ENCODE measurements at places on chromosomes 4 and X.

DNA sequence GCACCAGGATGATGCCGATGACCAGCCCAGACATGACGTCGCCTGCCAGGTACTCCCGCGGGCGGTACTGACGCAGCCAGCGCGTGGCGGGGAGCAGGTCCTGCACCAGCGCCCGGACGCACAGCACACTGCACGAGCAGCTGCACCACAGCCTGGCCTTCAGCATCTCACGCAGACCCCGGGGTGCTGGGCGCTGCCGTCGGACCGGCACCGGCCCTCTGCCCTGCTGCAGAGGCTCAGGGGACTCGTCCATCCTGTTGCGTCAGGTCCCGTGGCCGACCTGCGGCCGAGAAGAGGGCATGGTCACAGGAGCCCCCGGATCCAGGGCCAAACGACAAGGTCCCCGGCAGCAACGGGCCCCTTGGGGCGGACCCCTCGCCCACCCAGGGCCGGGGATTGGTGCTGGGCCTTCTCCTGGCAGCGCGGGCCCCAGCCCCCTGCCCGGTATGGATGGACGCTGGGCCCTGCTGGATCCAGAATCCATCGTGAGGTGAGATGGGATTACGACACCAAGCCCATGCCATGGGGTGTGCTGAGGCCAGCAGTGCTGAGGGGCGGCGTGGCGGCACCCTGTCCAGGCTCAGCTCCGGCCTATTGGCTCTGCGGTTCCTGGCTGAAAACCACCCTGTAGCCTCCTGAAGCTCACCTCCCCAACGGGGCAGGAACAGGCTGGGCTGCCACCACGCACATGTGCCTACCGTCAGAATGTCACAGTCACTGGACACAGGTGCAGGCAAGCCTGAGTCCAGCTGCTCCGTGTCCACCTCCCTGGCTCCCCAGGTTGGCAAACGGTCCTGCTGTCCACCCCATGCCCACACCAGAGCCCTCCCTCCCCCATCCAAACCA, 1.5 kb downstream of the SLC26A1 start:
- DNase-seq = no peak

DNA sequence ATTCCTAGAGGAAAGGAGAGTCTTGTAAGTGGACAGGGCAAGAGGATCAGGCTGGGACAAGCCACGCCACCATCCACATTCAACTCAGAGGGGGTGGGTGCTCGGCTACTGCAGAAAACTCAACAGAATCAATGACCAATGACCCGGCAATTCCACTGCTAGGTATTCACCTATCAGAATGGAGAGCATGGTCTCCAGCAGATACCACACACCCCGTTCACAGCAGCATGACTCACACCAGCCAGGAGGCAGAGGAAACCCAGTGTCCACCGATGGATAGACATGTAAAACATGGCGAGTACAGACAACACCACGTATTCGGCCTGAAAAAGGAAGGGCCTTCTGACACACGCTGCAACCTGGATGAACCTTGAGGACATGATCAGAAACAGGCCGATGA, 175.9 kb downstream of the AFAP1 start:
- no peak for DNase-seq

- no peak for DNase-seq
These were observed 18.2 kb downstream of the NAAA start for GRCh38 chr4:75922588-75922987.

- DNase-seq = no peak
These were observed 12.3 kb upstream of the ADH5 start for GRCh38 chr4:99100876-99101275.

GRCh38 chr4:139177049-139177868, at the start of gene ELF2:
TSS of gene ELF2 (minus strand) at chr4:139177218. CDS start at chr4:139137701, 39,517 bp downstream.
- peak; percentile 67 for DNase-seq

DNA sequence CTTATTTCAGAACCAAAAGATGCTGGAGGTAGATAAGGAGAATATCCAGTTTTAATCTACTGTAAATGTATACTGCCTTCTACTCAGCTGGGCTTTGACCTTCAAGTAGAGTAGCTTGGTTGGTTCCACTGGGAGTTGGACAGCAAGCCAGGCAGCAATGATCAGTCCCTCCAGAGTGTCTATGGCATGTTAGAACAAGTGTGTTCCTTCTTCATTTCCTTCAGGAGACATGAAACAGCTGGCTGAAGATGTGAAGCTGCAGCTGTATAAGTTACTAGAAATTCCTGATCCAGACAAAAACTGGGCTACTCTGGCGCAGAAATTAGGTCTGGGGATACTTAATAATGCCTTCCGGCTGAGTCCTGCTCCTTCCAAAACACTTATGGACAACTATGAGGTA, 111.1 kb downstream of the NFKB1 start:
- no peak for DNase-seq

- no peak for DNase-seq
These were observed 10.9 kb downstream of the BOD1L1 start for GRCh38 chr4:13616597-13616996.

- DNase-seq = no peak
These were observed 133.4 kb upstream of the GATB start for GRCh38 chr4:151894246-151894645.

DNA sequence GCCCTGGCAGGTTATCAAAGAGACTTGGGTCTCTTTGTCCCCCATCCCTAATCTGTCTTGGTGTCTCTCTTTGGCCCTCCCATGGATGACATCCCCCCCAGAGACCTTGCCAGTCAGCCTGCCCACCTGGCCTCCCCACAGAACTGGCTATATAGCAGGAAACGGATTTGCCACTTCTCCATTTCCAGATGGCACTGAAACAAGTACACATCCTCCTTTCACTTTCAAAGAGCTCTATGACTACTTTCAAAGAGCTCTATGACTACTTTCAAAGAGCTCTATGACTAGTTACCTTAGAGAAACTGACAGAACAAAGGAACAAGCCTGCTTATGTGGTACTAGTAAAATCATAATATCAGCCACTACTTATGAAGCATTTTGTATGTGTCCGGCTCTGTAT, 175.3 kb downstream of the MAML3 start:
- no peak for DNase-seq

GRCh38 chr4:156109943-156110900, 156.6 kb upstream of the CTSO start:
- DNase-seq = no peak

GRCh38 chr4:180913750-180914149, 1329.5 kb upstream of the TENM3 start:
- no peak for DNase-seq

- no peak for DNase-seq
These were observed 136.6 kb downstream of the NEXMIF start for GRCh38 chrX:74788545-74789086.

DNA sequence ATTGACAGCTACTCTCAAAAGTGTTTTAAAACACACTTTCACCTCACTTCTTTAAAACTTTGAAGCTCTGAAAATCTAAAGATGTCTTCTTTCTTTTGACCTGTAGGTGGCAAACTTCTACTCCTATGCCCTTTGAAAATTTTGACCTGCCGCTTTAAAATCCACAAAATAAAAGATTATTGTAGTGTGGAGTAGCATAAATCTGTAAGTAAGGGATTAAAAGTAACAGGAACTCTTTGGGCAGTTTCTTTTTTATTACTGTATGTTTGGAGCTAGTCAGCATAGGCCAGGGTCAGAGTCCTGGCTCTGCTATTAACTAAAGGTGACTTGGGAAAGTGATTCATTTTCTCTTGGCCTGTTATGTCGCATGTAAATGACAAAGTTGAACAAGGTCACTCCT, 25.5 kb downstream of the BBS12 start:
- no peak for DNase-seq

GRCh38 chrX:100659431-100660137, 15.6 kb downstream of the SRPX2 start:
- DNase-seq = no peak

DNA sequence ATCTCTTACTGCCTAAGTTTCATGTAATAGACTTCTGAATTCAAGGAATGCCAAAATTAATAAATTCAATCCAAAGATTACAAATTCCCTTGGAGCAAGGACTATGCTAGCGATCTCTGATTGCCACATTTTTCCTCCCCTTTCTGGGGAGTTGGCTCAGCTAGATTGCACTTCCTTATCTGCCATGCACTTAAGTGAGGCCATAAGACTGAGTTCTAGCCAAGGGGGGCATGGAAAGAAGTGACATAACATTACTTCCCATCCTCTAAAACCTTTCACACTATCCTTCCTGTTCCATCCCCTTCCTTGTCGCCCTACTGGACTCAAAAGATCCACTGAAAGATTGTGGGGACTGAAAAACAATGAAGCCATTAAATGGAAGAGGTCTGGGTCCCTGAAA, 53.8 kb upstream of the TXK start:
- DNase-seq = no peak

- DNase-seq = no peak
These were observed 17.5 kb downstream of the VEGFD start for GRCh38 chrX:15366506-15367352.

- no peak for DNase-seq
These were observed 221.2 kb downstream of the MGST2 start for GRCh38 chr4:139886798-139887197.

- no peak for DNase-seq
These were observed 28.6 kb downstream of the SLC16A2 start for GRCh38 chrX:74449937-74450330.

- DNase-seq = no peak
These were observed 21.0 kb downstream of the JAKMIP1 start for GRCh38 chr4:6179362-6179761.

GRCh38 chr4:48247878-48248558, 21.6 kb downstream of the TEC start:
- no peak for DNase-seq

DNA sequence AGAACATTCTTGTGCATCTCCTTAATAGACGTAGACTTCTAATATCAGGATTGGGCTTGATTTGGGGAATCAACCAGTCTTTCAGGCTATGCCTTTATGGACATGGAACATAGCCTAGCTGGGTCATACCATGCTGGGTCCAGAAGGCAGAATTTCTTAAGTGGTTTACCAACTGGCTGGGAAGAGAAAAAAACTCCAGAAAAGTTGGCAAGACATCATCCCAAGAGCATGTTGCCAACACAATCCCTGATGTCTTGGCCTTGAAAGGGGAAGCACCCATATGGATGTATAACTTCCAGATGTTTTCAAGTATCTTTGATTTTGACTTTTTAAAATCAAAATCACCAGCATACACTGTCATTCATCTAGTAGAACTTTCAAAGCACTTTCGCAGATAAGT, 138.0 kb upstream of the FGF13 start:
- DNase-seq = no peak

DNA sequence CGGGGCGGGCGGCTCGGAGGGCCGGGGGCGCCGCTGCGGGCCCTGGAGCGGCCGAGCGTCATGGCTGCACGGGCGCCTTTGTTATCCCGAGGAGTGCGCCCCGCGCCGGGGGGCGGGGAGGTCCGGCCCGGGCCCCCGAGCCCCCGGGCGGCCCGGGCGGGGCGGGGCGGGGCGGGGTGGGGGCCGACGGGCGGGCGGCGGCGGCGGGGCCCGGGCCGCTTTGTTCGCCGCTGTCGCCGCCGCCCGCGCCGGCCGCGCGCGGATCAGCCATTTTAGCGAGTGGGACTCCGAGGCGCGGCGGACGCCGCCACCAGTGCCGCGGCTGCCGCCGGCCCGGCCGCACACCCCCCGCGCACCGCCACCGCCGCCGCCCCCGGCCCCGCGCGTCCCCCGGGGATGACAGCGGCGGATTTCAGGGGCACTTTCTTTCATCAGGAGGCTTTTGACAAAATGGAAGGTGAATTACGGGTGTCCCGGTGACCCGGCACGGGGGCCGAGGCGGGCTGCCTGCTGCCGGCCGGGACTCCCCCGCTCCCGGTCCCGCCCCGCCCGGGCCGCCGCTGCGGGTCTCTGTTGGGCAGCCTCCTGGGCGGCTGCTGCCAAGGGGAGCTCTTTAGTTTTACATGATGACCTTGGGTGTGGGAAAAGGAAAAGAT, 1.2 kb downstream of the HMGB3 start:
- no peak for DNase-seq

Data from stimulated activated CD4-positive, alpha-beta T cell treated with anti-CD3 and anti-CD28 coated beads, Interleukin-1b, Interleukin-23, amount 100 ng/mL, for 1 hour (primary cell).